ENCODE measurements at places on chromosomes 16 and 17.

GRCh38 chr16:12067714-12068401 lies 91.3 kb downstream of the SNX29 start:
- peak; percentile 52 for DNase-seq

DNA sequence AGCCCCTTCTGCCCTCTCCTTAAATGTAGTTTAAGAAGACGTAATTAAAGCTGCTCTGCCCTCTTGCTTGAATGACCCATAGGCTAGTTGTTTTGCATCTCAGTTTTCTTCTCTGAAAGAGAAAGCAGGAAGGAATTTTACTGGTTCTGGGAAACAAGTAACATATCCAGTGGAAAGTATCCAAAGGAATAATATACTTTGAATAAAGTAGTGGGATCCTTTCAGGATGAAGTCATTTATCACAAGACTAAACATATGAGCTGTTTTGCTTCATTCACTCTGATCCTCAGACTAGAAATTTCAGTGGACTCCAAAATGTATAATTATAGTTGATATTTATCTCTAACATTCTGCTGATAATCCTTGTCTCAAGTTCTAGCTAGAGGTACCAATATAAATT lies 1297.6 kb upstream of the GOT2 start:
- DNase-seq: no peak

DNA sequence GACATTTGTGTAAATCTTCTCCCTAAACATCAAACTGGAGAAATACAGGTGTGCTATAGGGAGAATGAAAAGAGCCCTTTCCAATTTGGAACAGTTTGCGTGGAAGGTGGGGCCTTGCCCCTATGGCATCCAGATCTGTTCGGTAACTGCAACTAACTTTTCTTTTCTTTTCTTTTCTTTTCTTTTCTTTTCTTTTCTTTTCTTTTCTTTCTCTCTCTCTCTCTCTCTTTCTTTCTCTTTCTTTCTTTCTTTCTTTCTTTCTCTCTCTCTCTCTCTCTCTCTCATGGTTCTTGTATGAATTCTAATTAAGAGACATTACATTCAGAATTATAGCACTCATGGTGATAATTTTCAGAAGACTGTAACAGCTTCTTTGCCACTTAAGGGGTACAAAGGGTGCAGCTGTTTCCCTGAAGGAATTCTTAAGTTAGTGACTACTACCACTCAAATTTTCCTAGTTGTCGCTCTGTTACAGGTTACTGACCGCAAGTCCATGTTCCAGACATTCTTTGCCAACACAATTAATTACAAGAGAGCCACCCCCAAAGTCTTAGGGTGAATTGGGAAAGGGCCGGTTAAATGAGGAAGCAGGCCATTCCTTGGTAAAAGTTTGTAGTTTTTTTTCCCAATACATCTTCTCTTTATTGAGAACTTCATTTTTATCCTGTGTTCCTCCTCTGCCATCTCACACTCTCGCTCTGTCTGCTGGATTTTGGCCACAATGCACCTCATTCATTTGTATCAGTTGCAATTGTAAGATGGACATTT lies 69.8 kb downstream of the KSR1 start:
- no peak for DNase-seq

- DNase-seq: no peak
Measured at GRCh38 chr16:68082629-68083238, 2.4 kb upstream of the NFATC3 start.

DNA sequence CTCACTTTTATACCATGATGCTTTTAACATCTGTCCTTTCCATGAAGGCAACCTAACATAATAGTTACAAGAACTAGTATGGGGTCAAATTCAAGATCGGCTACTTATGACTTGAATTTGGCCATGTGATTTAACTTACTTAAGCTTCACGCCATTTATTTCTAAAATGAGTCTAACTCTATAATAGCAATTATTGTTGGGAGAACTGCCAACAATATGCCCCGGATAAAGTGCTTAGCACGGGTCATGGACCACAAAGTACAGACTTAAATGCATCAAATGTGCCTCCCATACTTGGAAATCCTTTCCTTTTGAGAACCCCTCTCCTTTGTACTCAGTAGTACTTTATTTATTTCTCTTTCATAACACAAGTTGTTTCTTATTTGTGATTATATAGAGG lies 1603.6 kb upstream of the GOT2 start:
- DNase-seq: no peak

DNA sequence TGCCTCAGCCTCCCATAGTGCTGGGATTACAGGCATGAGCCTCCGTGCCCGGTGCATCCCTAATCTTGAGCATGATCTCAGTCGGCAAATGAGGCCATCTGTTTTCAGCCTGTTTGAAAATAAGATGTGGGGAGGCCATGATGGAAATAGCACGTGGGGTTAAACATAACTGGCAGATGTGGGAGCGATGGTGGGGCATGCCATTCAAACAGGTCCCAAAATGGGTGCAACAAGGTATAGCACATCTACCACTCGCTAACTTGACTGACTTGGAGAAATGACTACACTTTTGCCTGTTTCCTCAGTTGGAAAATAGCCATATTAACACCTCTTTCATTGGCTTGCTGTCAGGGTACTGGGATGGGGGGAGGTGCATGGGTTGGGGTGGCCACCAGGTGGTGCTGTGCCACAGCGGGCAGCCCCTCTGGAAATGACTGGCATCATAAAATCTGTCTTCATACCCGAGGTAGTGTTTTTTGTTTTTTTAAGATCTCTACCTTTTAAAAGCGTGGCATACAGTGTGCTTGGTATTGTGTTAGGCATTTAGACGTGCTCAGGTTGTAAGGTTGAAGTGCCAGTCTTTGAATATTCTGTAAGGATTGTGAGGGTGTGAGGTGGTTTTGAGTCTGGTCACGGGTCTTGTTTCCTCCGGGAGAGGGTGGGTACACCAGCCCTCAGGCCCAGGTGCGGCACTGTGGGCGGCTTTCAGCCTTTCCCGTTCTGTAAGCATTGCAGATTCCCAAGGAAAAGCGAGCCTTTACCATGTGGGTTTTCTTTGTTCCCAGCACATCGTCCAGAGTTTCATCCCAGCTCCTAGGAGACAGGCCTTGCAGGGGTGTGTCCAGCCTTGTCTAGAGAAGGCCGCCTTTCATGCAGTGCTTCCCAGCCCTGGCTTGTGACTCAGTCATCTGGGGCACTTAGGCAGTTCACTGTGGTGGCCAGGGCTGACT lies 2.9 kb upstream of the TTYH2 start:
- DNase-seq: peak; percentile 76

DNA sequence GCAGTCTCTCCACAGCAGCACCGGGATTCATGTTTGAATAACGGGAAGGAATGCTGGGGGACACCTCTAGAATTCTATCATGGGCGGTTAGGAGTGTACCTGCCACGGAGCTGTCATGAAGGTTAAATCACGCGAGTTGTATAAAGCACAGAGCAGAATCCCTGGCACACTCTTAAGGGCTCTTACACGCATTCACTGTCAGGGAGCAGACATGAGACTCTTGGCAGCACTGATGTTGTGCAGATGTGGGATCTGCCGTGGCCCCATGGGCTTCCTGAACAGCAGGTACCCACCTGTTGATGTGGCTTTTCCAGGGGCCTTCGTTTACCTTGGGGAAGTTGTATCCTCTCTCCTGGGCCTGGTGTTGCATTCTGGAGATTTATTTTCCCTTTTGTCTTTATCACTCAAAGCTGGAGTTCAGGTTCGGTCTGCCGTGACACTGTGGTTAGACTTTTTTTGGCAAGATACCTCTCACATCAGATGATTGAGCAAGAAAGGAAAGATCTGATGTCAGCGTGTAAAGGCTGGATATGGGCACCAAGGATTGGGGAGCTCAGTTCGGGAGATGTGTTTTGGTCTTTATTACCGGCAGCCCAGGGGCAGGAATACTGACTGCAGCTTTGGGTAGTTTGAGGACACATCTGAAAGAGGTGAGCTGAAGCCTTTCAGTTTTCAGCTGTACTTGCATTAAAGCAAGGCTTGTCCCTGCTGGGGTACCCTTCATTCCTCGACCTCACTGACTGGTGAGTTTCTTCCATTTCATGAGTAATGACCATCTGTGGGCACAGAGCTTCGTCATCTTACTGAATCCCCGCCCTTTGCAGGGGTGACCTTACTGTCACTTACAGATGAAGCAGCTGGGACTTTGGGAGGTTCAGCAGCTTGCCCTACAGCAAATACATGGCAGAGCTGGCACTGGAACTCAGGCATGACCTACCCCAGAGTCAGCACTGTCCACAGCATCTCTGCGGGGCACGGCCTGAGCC lies 19.3 kb downstream of the KNOP1 start:
- no peak for DNase-seq

Data from hippocampal formation (tissue), 2 donors.